Stimulated activated naive CD4-positive, alpha-beta T cell treated with Interleukin-2 at 50 U/mL for 16 hours (primary cell): ENCODE measurements at places on chromosomes 3 and 15.

DNA sequence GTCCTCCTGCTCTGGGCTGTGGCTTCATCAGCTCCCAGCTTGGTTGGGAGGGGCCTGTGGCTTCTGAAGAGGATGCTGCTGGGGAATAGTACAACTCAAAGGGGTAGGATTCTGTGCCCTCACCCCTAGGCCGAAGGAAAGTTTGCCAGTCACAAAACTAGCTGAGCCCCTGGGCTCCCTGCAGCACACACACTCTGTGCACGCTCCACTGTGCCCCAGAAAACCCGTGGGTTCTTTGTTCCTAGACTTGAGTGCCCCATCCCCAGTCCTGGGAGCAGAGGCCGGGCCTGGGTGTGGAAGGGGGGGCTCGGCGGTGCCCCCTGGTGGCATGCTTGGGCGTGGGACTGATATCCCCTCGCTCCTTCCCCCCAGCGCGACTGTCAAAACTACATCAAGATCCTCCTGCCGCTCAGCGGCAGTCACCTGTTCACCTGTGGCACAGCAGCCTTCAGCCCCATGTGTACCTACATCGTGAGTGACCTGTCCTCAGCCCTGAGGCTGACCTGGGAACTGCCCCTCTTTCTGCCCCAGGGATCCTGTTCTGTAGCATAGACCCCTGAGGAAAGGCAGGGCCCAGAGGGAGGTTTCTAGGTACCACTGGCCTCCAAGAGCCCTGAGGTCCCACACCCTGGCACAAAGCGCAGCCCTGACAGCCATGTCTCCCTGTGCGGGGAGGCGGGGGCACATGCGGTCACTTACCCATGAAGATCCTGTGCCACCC is 14.2 kb downstream of the CIB1 start:
- DNase-seq = peak; percentile 13

DNA sequence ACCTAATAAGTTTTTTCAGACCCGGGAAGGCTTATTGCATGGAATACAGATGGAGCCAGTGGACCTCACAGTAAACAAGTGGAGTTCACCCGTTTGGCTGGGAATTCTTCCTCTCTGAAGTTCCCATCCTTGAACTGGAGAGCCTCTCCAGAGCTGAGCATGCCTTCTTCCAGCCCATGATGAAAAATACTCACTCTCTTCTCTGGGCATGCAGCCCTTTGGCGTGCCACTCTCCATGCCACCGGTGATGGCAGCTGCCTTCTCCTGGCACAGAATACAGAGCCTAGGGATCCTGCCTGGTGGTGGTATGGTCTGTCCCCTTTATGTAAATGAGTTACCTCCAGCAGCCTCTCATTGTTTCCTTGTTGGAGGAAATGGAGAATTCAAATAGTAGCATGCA is 150.8 kb downstream of the LEKR1 start:
- DNase-seq = no peak

DNA sequence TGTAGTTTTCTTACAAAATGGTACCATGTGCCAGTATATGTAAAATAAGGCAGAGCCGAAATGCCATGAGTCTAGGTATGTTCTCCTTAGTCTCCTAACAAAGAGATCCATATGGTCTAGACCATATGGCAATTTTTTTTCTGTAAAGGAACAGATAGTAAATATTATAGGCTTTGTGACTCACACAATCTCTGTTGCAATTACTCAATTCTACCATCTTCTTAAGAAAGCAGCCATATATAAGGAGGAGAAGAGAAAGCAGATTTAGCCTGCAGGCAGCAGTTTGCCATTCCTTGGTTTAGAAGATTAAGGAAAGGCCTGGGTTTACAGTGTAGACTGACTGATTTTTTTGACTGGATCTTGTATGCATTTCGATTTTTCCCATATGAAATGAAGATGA is 16.3 kb upstream of the BBX start:
- no peak for DNase-seq

- no peak for DNase-seq
Observed at GRCh38 chr3:34203386-34203785, 405.0 kb downstream of the PDCD6IP start.

DNA sequence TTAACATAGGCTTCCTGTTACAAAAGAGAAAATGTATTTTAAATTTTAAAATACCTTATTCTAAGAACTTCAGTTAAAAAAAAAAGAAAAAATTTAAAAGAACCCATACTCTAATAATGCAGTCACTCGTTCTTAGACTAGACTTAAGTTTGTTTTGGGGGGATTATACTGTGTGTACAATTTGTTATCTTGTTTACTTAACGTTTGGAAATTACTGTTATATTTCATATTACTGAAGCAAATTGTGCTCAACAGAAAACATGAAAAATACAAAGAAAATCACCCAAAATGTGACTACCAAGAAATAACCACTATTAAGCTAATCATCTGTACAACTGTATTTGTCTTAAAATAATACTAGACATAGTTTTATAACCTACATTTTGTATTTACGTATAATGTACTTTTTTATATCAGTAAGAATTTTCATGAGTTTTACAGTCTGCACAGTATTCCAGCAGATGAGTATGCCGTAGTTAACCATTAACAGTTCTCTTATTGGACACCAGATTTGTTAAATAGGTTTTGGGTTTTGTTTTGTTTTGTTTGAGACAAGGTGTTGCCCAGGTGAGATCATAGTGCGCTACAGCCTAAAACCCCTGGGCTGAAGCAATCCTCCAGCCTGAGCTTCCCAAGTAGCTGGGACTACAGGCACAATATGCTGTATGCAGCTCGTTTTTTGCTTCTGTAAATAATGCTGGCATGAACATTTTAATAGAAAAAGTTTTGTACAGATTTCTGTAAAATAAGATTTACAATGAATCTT is 88.8 kb upstream of the CHD2 start:
- no peak for DNase-seq

DNA sequence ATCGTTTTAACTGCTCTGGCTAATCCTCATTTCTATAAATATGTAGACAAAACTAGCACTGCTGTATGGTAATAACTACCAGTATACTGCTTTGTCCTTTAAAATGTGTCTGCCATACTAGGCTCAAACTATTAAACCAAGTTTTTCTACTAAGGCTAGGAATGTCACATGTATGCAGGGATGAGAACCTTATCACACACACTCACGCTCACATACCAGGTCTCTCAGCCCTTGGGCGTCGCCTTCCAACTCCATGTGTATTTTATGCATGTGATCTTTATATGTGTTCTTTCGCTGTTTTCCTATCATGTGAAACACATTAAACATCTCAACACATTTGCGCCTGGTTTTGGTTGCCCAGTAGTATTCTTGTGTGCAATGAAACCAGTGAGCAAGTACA is 32.6 kb downstream of the ATP2C1 start:
- DNase-seq = no peak

- no peak for DNase-seq
Observed at GRCh38 chr3:41975416-41976103, 13.7 kb upstream of the ULK4 start.

GRCh38 chr3:13110678-13111116 is 37.5 kb upstream of the IQSEC1 start:
- no peak for DNase-seq

DNA sequence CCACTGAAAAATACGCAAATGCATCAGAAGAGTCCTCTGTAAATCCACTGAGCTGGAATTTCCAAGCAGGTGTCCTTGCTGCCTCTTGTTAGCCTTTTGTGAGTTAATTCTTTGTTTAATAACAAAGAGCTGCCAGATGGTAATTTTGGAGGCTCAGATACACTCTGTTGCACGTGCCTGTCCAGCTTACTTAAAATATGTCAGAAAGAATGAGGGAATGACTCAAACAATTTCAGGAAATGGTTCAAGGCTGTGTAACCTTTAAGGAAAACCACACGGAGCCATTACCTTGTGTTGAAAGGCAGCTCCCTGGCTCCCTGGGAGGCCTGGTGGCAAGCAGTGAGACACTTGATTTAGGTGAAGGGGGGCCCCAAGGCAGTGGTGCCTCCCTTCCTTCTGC is 302.2 kb upstream of the CTDSPL start:
- DNase-seq = no peak

GRCh38 chr3:23830869-23831484 is 25.2 kb downstream of the UBE2E1 start:
- DNase-seq = no peak

- DNase-seq = no peak
Observed at GRCh38 chr3:66335671-66336070, 114.9 kb downstream of the SLC25A26 start.

DNA sequence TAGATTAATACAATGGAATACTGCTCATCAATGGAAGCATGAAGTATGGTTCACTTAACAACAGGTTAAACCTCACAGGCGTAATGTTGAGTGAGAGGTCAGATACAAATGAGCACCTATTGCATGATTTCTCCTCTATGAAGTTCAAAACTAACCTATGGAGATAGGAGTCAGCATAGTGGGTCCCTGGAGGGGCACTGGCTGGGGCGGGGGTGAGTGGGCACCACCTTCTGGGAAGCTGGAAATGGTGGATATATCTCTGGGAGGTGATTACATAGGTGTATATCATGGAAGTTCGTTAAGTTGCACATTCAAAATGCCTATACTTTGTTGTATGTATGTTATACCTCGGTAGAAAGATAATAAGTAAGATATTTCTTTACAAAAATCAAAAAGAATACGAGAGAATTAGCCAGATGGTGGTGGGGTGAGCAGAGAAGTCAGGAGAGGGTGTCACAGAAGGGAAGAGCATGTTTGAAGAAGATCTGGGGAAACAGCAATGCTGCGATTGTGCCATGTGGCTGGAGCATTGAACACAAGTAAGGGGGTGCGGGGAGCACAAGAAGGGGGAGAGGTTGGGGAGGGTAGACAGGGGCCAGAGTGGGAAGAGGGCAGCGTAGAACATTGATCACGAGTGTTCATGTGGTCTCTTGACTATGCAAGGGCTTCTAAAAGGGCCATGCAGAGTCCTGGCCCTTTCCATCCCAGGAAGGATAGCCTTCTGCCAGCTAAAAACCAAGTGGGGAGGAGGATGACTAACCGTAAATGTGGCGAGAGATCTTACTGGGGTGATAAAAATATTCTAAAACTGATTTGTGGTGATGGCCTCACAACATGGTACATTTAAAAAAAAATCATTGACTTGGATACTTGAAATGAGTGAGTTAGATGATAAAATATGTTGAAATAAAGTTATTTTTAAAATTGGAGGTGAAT is 30.2 kb downstream of the ITGA11 start:
- DNase-seq = no peak
